ENCODE measurements at places on chromosomes 5 and 9.

DNA sequence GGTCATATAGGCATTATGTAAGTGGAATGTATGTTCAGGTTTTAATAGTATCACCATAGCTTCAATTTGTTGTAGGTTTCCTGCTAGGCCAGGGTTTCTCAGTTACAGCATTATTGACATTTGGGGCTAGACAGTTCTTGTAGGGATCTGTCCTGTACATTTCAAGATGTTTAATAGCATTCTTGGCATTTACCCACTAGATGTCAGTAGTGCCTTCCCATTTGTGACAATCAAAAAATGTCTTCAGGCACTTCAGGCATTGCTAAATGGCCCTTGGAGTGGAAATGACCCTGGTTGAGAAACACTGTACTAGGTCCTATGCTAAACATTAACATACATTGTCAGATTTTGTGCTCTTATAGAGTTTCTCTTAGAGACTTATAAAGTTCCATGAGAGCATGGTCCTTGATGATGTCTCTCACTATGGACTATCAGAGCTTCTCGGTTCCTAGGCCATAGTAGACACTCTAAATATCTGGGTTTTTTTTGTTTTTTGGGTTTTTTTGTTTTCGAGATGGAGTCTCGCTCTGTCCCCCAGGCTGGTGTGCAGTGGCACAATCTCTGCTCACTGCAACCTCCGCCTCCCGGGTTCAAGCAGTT is 1.4 kb downstream of the KIF20A start:
- DNase-seq: peak; percentile 72

- no peak for DNase-seq
Measured at GRCh38 chr9:131397100-131397790, 3.4 kb downstream of the PRRC2B start.

DNA sequence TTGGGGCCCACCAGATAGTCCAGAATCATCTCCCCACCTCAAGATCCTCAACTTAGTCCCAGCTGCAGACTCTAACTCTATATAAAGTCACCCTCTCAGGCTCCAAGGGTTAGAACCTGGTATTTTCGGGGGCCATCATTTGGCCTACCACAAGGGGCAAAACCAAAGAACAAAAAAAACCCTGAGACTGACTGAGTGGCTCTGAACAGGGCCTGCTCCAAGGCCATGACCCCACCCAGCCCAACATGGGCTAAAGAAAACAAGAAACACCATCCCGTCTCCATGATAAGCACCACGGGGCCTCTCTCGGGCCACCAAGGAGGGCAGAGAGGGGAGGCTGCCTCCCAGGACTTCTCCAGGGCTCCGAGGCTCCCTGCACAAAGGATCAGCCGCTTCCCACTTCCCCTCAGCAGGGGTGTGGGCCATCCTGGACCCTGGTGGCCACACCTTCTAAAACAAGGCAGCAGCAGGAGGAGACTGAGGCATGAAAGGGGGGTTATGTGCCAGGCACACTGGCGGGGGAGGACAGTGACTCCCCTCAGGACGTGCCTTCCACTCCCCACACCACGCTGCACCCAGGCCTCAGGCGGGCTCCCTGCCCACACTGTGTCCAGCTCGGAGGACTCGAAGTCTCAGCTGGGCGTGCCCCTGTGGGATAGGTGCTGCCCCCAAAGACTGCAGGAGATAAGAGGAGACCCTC is 51.5 kb downstream of the SEMA4D start:
- DNase-seq: no peak

DNA sequence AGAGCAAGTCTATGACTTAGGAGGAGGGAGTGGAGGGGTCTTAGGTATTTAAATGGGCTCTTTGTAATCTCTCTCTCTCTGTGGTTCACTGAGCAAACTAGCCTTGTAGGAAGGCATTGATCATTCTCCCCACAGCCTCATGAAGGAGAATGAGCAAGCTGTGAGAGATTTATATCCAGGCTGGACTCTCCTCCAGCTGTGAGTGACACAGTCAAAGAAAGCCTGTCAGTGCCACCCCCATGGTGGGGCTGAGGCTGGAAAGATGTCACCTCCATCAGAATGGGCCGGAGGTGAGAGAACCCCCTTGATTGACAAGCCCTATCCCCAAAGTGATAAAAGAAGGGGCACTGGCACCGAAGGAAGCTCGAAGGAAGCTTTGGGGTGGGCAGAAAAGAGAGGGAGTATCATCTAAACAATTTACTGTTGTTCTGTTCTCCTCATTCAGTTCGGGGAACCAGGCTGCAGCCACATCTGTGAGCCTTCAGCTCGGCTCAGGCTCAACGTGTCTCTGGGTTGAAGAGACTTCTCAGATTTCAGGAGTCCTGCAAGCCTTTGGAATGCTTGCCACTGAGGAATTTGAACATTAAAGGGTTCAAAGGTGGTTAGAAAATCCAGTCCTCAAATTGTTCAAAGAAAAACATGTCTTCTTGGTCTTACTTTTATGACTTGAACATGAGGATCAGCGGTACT is 538.2 kb upstream of the ZNF462 start:
- DNase-seq: no peak

- DNase-seq: no peak
Measured at GRCh38 chr9:35598866-35599590, 6.0 kb upstream of the TESK1 start.

DNA sequence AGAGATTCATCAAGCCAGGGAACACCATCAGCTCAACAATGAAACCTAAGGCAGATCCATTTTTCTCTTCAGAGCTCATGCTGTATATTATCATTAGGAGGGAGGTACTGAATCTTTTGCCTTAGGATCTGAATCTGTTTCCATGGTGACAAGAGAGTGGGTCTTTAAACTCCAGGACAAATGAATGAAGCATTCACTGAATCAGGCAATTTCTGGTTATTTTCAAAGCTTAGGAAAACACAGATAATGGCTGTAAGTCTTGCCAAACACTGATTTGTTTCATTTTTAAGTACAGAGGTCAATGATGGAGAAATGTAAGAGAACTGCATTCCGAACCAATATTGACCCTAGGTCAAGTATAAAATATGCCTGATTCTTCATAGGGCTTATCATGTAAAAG is 84.9 kb downstream of the GNA14 start:
- DNase-seq: no peak

DNA sequence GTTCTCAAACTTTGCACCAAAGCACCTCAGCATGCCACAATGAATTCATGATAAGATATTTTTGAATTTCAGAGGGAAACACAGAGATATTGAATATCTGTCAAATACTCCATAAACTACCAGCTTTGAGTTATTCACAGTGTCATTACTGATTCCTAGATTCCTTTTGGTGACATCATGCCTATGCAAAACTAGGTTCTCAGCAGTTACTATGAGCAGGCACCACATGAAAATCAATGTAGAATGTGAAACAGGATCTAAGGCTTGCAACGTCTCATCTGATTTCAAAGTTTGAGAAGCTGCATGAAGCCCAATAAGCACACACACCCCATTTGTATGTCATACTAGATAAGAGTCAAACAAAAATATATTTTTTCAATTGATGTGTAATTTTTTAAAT is 426.5 kb downstream of the NR2F1-AS1 start:
- DNase-seq: no peak

DNA sequence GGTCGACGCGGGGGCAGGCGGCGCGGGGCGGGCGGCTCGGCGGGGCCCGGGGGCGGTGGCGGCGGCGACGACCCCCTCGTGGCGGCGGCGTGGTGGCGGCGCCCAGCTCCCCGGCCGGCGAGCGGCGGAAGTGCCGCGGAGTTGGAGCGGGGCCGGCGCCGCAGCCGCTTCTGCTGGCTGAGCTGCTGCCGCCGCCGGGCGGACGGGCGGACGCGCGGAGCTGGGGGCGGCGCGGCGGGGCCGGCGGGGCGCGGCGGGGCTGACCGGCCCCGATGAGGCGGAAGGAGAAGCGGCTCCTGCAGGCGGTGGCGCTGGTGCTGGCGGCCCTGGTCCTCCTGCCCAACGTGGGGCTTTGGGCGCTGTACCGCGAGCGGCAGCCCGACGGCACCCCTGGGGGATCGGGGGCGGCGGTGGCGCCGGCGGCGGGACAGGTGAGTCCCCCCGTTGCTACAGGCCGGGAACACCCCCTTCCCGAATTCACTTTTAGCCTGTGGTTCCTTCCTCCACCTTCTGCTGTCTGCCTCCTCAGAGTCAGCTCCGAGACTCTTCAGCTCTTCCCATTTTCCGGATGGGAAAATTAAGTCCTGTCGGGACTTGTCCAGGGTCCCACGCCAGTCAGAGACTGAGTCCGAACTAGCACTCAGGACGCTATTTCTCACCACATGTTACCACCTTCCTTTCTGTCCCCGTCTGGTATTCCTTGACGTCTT is at the start of gene GALNT10:
GALNT10 (plus strand) TSS at position 139 of the 710 bp plus-strand sequence; CDS start at position 273, 134 bp downstream.
- DNase-seq: peak; percentile 51

GRCh38 chr5:149948993-149949392 is 4.4 kb upstream of the PDE6A start:
- no peak for DNase-seq

- DNase-seq: no peak
Measured at GRCh38 chr5:15487228-15487627, 12.8 kb upstream of the FBXL7 start.

DNA sequence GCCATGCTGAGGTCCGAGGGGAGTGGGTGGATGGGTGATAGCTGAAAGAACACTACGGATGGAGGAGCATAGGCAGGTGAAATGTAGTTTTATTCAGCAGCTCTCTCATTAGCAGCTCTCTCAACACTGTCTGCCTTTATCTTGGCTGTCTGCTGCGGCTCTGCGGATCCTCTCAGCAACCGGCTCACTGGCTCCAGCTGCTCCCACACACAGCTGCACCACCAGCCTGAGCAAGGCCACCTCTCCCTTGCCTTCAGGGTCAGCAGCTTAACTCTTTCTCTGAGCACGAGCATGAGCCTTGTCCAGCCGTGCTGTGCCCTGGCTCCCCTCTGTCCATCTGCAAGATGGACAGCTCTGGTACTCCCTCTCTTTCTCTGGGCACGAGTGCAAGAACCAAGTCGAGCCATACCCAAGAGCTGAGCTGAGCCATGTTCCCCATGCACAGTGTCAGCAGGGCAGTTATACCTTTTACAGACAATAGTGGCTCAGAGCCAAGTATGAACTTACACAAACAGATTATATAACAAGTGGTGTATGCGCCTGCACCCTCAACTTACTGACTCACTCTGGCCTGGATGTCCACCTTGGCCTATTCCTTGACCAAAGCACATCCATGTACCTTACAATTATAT is 108.5 kb downstream of the MACIR start:
- no peak for DNase-seq

GRCh38 chr9:121746866-121747265 is 95.4 kb downstream of the DAB2IP start:
- no peak for DNase-seq

DNA sequence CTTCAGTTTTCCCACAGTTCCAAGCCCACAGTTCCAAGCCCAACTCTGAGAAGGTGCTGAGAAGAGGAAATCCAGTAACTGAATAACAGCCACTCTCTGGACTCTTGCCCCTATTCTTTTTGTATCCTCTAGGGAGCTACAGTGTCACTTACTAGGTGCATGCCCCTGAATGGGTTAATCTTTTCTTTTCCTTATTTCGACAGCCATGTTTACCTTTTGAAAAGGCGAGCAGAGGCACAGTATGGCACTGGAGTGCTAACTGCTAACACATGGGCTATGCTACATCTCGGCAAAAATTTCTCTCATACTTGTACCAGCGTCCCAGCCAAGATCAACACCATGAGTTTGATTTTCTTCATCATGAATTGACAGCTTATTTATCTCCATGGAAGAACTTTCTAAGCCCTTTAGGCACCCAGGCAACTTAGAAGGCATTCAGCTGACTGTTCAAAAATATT is 222.6 kb downstream of the EBF1 start:
- DNase-seq: no peak

GRCh38 chr9:33143241-33143661 is 23.9 kb downstream of the B4GALT1 start:
- DNase-seq: no peak

DNA sequence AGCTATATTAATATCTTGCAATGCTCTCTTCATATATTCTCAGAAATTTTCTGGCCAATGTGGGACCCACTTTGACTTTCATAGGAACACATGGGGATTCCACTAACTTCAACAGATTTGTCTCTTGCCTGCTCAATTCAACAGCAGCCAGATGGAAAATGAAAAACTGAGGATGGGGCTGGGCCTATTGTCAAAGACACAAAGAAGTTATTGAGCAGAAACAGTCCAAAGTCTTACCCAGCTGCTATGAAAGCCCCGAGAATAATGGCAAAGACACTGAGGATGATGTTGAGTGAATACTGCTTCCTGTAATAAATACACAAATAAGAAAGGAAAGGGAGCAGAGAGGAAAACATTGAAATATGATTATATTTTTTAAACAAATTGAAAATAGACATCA is 32.6 kb downstream of the SLC35D2 start:
- no peak for DNase-seq

GRCh38 chr5:9188956-9189355 is 356.9 kb downstream of the SEMA5A start:
- DNase-seq: no peak

GRCh38 chr9:134407121-134407779 is 81.0 kb downstream of the RXRA start:
- DNase-seq: peak; percentile 64

- no peak for DNase-seq
Measured at GRCh38 chr5:56757077-56757476, 58.3 kb upstream of the MAP3K1 start.

DNA sequence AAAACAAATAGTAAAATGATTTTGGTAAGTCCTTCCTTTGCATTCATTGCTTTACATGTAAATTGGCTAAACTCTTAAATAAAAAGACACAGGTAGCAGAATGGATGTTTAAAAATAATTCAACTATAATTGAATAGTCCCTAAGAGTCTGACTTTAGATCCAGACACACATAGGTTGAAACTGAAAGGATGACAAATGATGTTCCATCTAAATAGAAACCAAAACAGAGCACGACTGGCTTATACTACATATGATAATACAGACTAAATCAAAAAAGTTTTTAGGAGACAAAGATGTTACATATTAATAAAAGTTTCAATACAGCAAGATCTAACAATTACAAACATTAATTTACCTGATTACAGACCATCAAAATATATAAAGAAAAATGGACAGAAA is 2055.1 kb upstream of the WWC1 start:
- DNase-seq: no peak

- no peak for DNase-seq
Measured at GRCh38 chr9:21856301-21857094, 54.1 kb downstream of the MTAP start.

DNA sequence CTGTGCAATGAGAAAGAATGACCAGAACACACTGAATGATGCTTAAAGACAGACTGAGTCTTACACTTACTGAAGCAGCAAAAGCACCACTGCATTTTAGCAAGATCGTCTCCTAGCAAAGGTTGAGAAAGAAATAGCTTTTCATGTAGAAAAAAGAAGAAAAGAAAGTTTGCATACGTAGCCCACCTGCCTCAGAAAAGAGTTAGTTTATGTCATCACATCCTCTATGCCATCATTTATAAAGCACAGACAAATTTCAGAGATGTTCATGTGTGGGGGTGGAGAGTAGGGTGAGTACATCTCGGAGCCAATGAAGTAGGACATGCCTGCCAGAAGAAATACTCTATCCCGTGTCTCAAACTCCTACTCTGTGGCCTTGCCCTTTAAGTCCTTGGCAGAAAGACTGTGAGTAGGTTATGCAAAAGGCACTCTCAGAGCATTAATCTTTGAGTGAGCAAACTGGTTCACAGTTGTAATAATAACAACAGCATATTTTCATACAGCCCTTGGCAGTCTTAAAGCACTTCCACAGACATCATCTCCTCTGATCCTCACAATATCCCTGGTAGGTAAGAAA is 22.4 kb downstream of the NRG2 start:
- DNase-seq: no peak

GRCh38 chr9:134421888-134422287 is 95.6 kb downstream of the RXRA start:
- DNase-seq: no peak

Data from T-helper 2 cell (primary cell).